DND-41 (cell line): ENCODE measurements at places on chromosomes 7 and 10.

DNA sequence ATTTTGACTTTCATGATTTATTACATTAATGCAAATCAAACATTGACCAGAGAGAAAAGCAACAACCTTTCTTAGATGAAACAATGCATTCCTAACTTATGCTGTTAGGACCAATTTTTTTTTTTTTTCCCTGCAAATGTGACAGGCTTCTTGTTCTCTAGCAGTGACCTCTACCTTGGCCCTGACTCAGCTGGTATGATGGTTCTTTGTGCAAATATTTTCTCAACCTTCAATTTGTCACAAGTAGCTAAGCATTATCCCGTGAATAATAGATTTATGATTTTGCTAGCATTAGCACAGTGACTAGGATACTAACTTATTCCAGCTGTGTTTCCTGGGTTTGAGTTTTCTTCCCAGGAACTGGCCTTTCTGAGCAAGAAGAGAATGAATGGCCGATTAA lies 64.9 kb downstream of the PPP1R9A start:
- no peak for DNase-seq

GRCh38 chr7:28360739-28361138 lies 51.6 kb upstream of the CREB5 start:
- no peak for DNase-seq

- DNase-seq = no peak
Measured at GRCh38 chr10:50993771-50994251, 80.5 kb upstream of the PRKG1 start.

DNA sequence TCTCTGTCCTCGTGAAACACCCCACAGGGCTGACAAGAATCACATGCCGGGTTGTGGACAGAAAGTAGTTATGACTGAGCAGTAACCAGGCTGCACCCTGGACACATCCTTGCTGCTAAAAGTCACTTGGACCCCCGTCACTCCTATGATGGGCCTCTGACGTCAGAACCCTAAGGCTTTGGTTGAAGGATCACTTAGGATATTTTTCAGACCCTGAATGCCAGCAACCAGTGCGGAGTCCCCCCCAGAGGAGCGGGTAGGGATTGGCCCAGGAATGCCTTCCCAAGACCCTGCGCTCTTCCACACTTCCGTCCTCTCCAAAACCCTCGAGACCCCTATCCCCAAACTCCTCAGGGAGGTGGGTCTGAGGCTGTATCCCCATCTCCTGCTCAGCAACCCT lies 52.1 kb downstream of the CFAP46 start:
- no peak for DNase-seq

DNA sequence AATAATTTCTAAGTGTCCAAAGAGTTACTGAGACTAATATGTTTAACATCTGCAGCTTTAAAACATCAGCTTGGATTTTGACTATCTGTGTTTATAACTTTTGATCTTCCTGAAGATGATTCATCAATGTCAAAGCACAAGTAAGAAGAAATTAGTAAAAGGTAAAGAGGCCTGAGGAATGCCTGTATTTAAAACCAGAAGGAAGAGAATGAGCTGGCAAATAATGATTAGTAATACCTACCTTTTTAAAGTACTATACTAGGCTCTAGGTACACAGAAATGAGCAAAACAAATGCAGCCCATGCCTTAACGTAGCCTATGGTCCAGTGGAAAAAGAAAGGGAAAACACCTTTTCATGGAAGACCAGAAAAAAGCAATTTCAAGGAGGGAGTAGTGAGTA lies 158.0 kb downstream of the KCND2 start:
- no peak for DNase-seq

GRCh38 chr7:115678086-115678982 lies 352.2 kb downstream of the TFEC start:
- DNase-seq = no peak

- DNase-seq = no peak
Measured at GRCh38 chr7:7554649-7555575, 11.8 kb upstream of the MIOS start.

- no peak for DNase-seq
Measured at GRCh38 chr10:125567529-125567928, 115.4 kb downstream of the TEX36 start.

GRCh38 chr7:18874880-18875279 lies 242.6 kb downstream of the TWIST1 start:
- no peak for DNase-seq

DNA sequence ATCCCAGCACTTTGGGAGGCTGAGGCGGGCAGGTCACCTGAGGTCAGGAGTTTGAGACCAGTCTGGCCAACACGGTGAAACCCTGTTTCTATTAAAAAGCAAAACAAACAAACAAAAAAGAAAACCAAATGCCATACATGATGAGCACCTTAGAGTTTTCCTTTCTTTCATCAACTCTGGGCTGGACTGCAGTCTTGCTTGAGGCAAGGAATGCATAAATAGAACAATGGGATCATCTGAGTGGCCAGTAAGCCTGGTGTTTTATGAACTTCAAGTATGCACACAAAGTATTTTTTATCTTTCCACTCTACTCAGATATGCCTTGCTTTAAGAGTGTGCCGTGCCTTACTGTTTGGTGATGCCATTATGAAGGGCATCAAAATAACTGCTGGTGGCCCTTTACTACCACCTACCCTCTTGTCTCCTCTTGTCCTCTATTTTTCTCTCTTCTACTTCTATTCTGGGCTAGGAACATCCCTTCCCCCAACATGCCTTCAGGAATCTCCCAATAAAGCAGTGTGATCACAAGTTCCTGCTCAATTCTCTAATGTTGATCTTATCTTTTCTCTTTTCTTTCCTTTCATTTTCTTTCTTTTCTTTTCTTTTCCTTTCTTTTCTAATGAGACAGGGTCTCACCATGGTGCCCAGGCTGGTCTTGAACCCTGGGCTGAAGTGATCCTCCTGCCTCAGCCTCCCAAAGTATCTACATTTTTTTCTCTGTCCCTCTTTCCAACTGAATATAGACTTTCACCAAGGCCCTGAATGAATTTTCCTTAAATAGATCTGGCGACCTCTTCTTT lies 10.2 kb downstream of the SCD start:
- DNase-seq = no peak

DNA sequence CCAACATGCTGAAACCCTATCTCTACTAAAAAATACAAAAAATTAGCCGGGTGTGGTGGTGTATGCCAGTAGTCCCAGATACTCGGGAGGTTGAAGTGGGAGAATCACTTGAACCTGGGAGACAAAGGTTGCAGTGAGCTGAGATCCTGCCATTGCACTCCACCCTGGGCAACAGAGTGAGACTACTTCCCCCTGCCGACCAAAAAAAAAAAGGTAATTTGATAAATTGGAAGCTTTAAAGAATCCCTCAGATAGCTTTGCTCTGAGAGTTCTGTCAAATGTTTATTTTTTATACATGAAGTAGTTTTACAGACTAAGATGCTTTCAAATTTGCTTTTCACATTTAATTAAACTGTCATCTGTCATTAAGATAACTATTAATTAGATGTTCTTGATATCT lies 563.3 kb upstream of the LRRTM3 start:
- DNase-seq = no peak

DNA sequence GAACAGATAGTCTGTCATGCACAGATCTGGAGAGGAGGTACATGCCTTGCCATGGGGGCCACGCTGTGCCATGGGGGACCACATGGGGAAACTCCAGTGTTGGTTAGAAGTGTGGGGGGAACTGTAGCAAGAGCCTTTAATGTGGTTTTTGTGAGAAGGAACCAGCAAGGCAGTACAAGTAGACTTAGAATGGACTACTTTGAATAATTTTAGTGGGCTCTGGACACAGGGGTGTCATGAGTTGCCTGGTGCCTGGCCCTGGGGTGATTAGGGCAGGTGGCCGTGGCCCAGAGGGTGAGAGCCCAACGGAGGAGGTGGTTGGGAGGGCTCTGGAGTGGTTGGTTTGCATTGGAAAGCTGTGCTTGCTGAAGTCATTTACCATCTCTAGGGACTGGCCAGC lies 77.2 kb downstream of the CXCL12 start:
- no peak for DNase-seq

DNA sequence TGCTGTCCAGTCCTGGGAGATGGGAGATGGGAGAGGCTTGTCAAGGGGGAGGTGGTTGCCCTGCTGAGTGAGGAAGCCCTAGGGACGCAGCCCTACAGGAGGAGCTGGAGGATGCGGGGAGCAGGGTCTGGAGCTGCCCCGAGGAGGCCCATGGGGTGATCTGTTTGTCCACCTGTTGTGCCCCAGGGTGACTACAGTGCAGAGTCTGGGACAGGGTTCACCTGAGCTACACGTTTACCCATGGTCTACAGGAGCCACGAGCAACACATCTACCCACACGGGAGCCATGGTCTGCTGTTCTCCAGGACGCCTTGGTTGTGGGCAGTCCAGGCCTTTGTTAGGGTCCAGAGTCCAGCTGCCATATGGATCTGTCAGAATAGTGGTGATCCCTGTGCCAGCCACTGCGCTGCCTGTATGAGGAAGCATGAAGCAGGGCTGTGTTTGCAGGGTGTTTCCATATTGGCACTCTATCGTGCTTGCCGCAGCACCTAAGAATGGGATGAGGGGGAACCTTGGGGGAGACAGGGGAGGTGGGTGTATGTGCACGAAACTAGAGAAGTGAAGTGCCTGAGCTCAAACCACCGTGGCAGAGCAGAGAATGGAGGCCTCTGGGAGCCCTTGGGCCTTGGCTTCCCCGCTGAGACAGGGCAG lies 23.7 kb downstream of the ZNF775 start:
- no peak for DNase-seq

- DNase-seq = peak; percentile 81
Measured at GRCh38 chr7:148698397-148699023, at the start of gene CUL1. Gene CUL1 (plus strand): TSS chr7:148698903. CDS start chr7:148730123, 31,220 bp downstream.

GRCh38 chr7:87507446-87507845 lies 32.0 kb upstream of the ABCB4 start:
- DNase-seq = no peak

GRCh38 chr10:83816942-83817341 lies 322.4 kb upstream of the GHITM start:
- no peak for DNase-seq

GRCh38 chr7:104137971-104138370 lies 69.8 kb downstream of the ORC5 start:
- no peak for DNase-seq

- DNase-seq = no peak
Measured at GRCh38 chr10:7788639-7789286, 786 bp downstream of the ATP5F1C start.

- DNase-seq = peak; percentile 52
Measured at GRCh38 chr10:8095959-8096358, 41.5 kb downstream of the GATA3 start.

DNA sequence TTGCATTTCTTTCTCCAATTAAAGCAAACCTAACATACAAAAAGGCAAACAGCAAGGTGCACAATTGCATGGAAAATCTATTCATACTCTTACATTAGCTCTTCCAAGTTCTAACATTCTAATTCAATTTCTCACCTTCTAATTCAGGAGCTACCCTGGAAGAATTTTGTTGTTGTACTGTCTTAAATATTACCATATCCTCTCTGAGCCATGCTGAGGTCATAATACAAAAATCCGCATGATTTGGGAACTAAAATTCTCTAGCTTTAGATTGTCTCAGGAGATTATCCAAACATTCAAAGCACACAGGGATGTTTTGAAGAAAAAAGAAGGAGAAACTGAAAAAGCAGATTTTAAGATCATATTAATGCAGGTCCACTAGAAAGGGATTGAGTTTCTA lies 229.9 kb downstream of the KIAA1217 start:
- no peak for DNase-seq

DNA sequence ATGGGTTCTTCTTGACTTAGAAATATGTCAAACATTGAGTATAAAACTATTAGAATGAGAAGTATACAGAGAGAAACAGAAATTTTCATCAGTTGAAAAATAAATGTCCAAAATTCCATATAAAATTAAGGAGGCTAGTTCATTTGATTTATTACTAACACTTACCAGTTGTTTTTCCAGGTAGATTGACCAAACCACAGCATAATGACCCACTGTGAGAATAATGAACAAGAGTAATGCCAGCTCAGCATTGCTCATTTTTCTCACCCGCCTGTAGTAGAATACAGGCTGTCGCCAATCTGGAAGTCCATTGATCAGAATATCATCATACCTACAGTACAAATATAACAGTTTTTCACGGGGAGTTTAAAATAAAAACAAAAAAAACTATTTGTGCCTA lies 82.9 kb downstream of the DNAJC1 start:
- no peak for DNase-seq

- peak; percentile 39 for DNase-seq
Measured at GRCh38 chr10:123995461-123996131, 97.8 kb downstream of the CHST15 start.

DNA sequence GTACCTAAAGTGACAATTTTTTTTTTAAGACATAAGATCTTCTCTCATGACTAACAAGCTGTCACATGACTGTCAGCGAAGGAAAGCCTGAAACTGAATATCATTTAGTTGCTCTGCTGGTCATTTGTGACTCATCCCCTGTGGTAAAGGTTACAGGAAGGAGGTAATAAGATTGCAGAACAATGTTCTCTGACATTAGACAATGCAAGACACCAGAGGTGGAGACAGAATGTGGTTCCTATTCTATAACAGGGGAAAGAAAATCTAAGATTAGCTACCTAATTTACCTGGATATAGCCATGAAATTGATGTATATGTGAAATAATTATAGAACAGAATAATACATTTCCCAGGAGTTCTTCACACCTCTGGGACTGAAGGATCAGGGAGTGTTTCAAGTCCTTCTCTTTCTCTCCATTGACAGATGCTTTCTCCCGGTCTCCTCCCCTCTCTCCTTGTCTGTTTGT lies 47.7 kb downstream of the LRGUK start:
- DNase-seq = no peak
